Left ventricle myocardium superior (tissue), 1 donor: ENCODE measurements at places on chromosomes 6 and 20.

- DNase-seq = no peak
Measured at GRCh38 chr6:90197854-90198496, 98.7 kb downstream of the BACH2 start.

- no peak for DNase-seq
Measured at GRCh38 chr6:138396709-138397108, 7.3 kb upstream of the HEBP2 start.

DNA sequence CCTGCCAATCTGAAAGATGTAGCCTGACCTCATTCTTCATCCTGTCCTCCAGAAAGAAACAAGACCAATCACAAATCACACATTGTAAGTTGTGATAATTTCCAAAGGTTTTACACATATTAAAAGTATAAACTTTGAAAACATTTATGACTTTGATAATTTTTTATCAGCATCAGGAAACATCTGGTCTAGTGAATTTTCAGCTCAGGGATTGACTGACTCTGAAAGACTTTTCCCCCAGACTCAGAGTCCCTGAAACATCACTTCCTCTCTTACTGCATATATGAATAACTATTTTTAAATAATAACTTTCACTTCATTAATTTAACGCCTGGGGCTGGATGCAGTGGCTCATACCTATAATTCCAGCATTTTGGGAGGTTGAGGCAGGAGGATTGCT is 48.5 kb upstream of the SSTR4 start:
- no peak for DNase-seq

DNA sequence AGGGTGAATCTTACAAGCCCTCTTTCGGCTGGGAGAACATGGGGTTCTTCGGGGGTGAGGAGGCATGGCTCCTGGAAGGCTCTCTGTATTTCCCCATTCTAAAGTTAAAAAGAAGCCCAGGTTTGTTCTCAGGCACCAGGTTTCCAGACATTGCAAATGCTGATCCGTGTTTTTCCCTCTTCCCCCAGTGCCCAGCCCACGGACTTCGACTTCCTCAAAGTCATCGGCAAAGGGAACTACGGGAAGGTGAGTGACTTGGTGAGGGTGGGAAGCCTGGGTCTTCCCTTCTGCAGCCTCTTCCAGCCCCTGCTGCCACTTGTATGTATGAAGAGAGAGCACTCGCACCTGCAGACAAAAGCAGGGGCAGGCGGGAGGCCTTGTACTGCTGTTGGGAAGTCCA is 8.7 kb downstream of the SGK2 start:
- DNase-seq = no peak

DNA sequence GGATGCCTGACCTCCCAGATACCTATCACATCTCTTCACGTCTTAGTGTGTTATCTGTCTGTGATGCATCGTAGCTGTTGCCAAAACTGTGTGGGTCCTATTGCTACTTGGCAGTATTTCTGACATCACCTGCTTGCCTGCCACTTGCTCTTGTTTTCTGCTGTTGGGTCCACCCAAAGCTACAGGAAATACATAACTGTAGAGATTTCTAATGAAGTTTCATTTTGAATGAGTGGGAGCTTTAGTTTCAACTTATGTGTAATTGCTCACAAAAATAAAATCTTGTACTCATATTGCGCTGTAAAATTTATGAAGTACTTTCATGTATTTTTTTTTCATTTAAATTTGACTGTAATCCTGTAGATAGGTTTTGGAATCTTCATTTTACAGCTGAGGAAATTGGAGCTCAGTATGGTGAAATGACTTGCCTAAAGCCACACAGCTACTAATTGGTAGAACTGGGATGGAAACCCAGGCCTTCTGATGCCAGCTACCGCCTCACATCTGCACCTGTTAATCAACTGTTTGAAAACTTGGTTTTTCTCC is 113.6 kb upstream of the MAN1A1 start:
- DNase-seq = no peak

- no peak for DNase-seq
Measured at GRCh38 chr6:119105282-119105681, 26.8 kb upstream of the FAM184A start.

DNA sequence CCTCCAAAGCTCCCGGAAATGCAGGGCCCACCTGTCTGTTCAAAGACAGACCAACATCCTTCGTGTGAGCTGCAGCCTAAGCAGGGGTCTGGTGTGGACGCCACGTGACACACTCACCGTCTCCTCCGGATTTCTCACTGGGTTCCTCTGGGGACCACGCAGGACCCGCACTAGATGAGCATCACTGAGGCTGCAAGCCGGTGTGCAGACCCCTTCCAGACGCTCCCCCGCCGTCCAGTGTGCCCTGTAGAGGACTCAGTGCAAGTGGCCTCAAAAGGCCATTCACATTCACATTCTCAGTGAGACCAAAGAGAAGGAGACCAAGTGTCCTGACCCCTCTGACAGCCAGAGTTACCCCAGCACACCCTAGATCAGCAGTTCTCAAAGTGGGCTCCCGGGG is 91.2 kb upstream of the QKI start:
- DNase-seq = no peak

GRCh38 chr20:54822386-54822785 is 347.0 kb downstream of the DOK5 start:
- no peak for DNase-seq

DNA sequence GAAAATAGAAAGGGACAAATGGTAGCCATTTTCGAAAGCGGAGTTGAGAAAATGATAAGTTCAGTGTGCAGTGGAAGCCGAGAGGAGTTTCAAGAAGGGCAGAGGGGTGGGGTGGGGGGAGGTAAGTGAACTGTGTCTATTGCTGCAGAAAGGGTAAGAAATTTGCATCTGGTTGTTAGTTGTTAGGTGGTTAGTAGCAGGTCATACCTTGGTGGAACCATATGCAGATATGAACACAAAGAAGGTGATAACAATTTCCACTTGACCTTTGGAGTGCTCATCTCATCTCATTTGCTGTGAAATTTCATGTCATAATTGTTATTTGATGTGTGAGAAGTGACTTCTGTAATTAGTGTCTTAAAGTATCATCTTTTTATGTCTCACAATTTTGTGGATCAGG is 288.2 kb downstream of the QKI start:
- no peak for DNase-seq

- DNase-seq = no peak
Measured at GRCh38 chr20:8242066-8242465, 110.0 kb downstream of the PLCB1 start.

GRCh38 chr20:50561379-50562078 is 51.3 kb downstream of the PTPN1 start:
- DNase-seq = no peak

- DNase-seq = no peak
Measured at GRCh38 chr6:38391626-38392579, 247.8 kb downstream of the BTBD9 start.

DNA sequence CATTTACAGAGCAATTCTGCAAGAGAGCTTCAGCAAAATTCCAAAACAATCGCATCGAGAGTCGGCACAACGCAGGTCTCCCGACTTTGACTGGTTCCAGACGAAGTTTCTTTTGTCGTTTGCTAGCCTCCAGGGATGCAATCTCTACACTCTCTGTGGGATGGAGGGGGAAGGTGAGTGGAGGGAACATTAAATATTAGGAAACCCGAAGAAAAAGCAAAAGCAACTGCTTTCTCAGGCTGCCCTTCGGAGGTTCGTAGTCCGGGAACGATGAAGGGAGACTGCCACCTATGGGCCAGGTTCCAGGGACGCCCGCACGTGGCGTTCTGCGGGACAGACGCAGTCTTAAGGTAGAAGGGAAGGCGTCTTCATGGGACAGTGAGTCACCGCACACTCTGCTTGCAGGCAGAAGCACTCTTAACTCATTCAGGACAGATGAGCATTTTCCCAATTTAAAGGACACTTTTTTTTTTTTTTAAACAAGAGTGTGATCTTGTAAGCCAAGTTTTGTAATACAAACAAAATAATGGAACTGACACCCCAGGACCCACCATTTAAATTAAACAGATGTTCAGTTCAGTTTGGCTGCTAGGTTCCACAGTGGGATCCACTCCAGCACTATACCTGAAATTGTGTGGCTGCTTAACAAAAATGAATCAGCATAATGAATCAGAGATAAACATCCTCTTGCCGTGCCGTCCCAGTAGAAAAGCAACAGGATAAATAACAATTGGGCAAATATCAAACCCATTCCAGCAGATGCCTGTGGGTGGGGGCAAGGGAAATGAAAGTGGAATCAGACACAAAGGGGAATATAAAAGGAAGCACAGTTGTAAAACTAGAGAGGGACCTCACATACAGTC is 65.8 kb upstream of the ARMC2 start:
- DNase-seq = peak; percentile 87

DNA sequence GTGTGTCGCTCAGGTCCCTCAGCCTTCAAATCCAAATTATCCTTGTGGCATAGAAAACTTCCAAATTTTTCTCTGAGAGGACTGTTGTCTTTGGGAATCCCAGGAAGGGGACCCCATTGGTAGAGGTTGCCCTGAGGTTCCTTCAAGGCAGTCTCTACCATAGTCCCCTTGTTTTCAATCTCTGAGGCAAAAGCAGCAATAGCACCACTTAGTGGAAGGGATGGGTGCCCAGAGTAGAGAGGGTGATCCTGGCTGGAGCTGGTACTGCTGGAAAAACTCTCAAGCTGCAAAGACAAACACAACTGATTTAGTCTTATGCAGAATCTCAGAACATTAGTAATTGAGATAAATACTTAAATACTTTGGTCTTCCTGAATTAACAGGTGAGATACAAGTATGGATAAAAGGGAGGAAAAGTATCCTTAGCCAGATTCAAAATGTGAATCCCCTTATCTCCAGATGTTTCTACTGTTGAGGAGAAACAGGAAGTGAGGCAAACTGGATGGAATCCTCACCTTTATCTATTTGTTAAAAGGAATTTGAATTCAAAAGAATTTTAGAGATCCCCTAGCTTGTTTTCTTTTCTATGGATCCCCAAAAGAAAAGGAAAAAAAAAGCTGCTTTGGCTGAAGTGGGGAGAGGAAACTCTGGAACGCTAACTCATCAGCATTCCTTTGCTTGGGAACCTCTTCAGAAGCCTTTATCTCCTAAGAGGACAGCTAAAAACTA is 13.4 kb downstream of the ZNF318 start:
- no peak for DNase-seq

- DNase-seq = no peak
Measured at GRCh38 chr6:80197986-80198385, 91.5 kb downstream of the BCKDHB start.

- no peak for DNase-seq
Measured at GRCh38 chr6:139534472-139535115, 160.1 kb upstream of the CITED2 start.

GRCh38 chr6:139126255-139126654 is 8.6 kb upstream of the HECA start:
- DNase-seq = no peak

GRCh38 chr6:138103871-138104270 is 3.3 kb downstream of the PERP start:
- DNase-seq = no peak

DNA sequence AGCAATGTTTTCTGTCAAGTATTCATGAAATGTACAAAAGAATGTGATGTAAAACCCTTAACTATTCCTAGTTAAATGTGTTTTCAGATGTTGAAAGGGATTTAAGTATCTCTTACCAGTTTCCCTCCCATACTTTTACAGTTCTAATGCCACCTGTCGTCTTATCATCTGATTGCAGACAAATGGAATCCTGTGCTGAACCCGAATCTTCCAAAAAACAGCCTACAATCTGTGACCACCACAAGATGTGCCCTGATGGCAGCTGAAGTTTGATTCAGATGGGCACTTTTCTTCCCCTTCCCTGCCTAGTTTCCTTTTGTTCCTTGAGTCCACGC is 1.9 kb downstream of the TOMM6 start:
- DNase-seq = no peak

DNA sequence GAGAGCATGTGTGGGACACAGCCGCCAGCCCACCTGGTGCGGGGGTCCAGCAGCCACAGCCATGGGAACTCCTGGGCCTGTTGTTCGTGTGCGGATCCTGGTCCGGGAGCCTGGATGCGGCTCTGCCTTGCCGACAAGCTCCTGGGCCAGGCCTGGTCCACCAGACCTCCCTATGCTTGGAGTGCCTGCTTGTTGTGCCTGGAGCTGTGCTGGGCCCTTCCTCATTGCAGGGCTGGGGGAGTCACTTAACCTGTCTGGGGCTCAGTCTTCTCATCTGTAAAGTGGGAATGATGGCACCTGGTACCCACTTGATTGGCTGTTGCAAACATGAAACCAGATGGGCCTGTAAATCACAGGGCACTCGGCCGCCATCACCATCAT is 2.6 kb upstream of the OSBPL2 start:
- no peak for DNase-seq

DNA sequence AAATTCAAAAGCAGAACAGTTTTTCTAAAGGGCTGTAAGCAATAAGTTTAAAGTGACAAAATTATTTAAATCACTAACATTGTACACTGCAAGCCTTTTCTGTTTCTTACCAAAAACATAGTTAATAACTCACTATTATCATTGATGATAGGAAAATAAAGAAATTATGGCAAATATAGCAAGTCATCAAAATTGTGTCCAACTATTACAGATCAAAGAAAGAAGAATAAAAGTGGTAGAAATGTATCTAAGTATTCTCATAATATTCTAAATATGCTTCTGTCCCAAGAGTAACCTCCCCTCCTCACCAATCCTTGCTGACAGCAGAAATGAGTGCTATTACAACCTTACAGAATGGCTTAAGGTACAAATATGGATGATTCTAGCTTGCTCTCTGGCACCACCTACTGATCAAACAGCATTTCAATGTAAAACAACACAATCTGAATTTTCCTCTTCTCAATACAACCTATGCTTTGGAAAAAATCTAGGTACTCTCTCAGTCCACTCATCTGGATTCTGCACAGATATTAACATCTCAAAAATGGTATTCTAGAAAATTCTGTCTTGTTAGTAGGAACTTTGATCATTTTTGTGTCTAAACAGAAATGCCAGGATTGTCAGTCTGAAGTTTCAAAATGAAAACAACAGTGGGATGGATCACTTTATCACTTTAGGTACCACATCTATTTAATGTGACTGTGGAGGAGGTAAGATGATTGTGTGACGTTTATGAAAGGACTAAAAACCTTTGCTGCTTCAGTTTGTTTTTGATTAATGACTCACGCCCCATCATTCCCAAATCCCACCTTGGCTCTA is 40.9 kb downstream of the ZFP64 start:
- DNase-seq = no peak

GRCh38 chr20:12829170-12829569 is 179.6 kb upstream of the SPTLC3 start:
- DNase-seq = no peak

GRCh38 chr6:122200440-122200839 is 199.0 kb upstream of the HSF2 start:
- DNase-seq = no peak

- DNase-seq = peak; percentile 43
Measured at GRCh38 chr20:11891776-11892545, 25.7 kb upstream of the BTBD3 start.

DNA sequence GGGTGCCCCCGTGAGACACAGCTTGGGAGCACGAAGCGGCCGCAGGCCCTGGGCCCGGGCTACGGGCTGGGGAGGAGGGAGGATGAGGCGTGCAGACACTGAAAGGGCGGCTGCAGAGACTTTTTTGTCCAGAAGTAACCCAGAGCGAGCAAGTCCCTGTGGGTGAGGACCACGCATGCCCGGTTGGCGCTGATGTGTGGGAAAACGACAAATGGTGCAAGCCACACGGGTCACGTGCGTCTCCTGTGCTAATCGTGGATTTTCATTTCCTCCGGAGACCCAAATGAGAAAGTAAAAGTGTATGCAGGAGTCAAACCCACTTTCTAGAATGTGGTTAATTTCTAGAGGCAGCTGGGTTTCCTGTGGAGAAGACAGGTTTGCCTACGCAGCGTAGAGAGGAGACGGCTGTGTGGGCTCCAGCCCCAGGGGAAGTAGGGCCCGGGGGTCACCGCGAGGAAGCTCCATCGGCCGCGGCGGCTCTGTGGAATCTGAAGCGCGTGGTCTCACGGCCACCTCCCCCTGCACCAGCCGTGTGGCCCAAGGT is 19.0 kb downstream of the DLL1 start:
- peak; percentile 62 for DNase-seq
